Left lung (tissue), 14 donors: ENCODE measurements at places on chromosomes 12 and 14. TPM values are rescaled to one million over a fixed set of nuclear protein-coding genes. Genes with fewer than 3 reads are reported as not detected.

DNA sequence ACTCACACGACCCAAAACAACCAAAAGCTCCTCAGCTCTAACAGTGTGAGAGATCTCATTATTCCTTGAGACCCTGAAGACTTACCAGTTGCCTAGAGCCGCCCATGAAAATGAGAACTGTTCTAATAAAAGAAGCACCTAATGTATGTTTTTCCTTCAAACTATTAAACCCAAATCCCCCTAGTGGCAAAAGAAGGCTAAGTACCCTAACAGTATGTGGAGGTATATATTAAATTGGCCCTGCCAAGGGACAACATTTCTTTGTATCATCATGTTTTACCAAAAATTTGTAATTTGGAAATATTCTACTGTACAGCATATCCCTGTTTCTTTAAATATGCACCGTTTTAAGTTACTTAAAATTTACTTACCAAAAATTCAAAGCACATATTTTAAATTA, 38.0 kb upstream of the PPFIA2 start:
- DNase-seq, result no peak

- DNase-seq, result no peak
Measured at GRCh38 chr14:56138928-56139327, 20.7 kb downstream of the PELI2 start.

DNA sequence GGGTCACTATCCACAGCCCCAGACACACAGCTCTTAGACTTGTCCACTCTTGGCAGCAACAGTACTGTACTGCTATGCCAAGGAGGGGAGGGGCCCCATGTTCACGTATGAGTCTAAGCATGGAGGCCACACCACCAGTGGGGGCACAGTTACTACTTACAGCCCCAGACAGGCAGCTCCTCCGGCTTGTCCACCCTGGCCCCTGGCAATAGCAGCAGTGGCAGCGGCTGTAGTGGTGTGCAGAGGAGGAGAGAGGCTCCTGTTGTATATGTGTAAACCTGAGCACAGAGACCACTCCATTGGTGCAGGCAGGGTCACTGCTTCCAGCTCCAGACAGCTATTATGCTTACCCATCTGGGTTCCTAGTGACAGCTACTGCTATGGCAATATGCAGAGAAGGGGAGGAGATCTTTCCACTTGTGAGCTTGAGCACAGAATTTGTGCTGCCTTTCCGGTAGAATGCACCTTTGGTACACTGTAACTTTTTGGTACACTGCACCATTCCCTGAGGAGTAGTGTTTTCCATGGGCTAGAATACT, 113.2 kb downstream of the RAD51B start:
- DNase-seq, result no peak

DNA sequence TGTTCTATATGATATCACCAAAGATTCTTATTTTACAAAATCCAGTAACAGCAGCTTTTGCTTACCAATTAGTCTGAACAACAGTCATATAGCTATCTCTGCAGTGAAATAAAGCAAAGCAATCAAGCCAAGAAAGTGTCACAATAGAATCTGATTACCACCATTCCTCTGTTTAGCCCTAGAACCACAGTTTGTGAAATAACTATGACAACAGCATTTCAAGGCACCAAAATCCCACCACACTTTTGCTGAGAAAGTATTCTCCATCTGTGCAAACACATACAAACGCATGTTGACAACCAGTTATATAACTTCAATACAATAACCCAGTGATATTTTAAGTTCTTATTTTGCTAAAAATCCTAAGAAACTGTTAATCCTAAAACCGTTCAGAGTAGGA, 7.4 kb downstream of the PPP1R13B start:
- DNase-seq, result no peak

DNA sequence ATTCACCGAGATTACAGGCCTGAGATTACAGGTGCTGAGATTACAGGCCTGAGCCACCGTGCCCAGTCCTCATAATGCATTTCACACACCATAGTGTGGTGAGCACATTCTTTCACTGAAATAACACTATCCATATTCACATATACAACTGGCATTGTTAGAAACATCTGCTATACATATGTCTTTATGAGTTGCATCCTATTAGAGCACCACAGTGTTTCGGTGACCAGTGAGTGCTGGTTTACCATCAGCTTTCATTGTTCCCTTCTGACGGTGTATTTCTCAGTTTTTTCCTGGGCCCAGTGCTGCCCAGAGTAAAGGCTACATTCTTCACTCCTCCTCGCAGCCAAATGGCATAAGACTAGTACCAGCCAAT, 96.2 kb upstream of the FGD4 start:
- no peak for DNase-seq

- no peak for DNase-seq
Measured at GRCh38 chr12:71410844-71411243, 28.8 kb upstream of the LGR5 start.

GRCh38 chr12:20125276-20125798, 243.0 kb upstream of the PDE3A start:
- no peak for DNase-seq

- peak; percentile 71 for DNase-seq
Measured at GRCh38 chr12:111636209-111636945, 37.3 kb upstream of the ATXN2 start.

GRCh38 chr14:81033698-81034240, 78.3 kb downstream of the TSHR start:
- DNase-seq, result no peak

- no peak for DNase-seq
Measured at GRCh38 chr14:102870994-102871831, 51.2 kb upstream of the AMN start.

DNA sequence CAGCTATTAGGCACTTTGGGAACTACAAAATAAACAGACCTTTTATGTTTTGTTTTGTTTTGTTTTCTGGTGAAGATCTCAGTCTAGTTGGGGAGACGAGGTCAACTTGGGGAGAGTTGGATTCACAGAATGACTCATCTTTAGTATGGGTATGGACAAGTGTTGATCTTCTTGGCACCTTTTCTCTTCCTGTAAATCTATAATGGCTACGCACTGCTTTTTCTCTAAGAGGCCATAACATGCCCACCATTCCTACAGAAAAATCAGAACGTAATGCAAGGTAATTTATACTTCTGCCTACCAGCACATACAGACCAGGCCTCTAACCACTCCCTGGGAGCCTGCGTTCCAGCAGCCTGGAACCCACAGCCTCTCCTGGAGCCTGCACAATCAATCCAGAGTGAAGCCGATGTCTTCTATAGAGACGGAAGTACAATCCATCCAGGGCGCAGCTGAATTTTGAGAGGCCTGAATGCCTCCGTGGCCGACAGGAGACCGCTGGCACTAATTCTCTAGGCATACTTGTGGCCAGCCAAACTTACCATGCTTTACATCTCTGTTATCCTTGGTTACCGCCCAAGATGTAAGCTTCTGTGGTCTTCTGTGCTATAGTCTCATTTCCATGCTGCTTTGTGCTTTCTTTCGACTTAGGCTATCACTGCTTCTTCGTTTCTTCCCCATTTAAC, 717 bp downstream of the PPHLN1 start:
- no peak for DNase-seq

DNA sequence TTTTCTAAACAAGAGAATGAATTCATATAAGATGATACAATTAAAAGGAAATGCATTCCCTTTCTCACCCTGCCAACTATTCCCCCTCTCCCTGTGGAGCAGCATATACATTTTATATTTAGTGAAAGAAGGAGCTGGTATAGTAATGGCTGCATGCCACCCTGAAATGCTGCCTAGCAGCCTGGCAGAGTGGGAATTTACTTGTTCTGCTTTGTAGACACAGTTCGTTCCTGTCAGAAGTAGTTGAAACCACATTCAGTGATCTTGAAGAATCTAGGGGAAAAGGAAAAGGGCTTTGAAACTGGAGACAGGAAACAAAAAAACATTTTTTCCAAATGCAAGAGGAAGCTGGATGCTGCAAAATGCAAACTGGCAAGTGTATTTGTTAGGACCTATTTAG, 176.0 kb upstream of the PLEKHA5 start:
- no peak for DNase-seq

DNA sequence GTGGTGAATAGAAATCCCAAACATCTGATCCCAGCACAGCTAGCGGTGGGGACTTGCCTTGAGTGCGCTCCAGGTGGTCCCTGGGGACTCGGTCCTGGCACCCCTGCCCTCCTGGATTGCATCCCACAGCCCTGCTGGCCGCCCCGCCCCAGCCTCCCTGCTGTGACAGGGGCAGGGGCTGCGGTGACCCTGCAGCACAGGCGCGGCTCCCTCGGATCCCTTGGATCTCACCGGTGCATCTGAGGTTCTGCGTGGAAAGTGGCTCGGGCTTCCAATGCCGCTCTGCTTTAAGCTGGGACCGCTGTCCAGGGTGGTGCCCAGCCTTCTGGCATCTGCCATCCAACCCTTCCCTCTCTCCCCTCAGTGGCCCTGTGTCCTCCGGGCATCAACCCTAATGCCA, 16.0 kb downstream of the ANKRD9 start:
- DNase-seq, result no peak

- DNase-seq, result no peak
Measured at GRCh38 chr12:29728030-29728429, 55.7 kb downstream of the TMTC1 start.

- DNase-seq, result no peak
Measured at GRCh38 chr12:68207276-68207675, 18.3 kb downstream of the IL26 start.

DNA sequence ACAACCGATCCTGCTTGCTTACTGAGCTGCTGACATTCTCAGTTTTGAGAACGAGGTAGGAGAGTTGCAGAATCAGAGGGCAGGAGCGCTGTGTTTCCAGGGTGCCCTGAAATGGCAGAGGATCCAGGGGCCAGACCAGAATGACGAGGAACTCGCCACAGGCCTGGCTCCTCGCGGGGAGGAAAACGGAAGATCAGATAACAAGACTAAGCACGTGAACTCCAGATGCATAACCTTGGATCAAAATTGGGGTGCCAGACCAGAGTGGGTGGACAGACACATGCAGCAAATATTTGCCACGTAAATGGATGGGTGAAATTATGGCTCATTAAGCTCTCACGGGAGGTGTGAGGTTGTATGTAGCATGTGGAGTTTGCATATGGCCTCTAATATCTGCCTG, 46.5 kb downstream of the ELK3 start:
- DNase-seq, result no peak

DNA sequence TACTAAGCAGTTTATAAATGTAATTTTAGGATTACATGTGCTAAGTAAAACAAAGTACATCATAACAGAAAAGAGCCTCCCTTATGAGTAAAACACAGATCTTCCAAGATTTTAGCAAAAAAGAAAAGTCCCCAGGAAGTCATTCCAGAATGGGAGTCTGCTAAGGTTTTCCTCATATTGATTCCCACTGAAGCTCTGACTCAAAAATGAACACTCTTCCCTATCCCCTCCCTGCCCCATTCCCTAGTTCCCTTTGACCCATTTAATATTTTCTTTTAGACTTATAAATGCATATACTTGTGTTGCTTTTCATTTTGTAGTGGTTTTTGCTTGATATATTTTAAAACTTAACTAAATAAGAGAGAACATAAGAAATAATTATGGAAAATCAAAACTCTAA, 40.1 kb downstream of the PTGER2 start:
- no peak for DNase-seq

Gene KLRC1
- polyA plus RNA-seq, result 0.40 TPM

Gene WNT5B
- 7.9 TPM for polyA plus RNA-seq

Gene TMEM179
- polyA plus RNA-seq, result 1.2 TPM

Gene MMP19
- polyA plus RNA-seq, result 13.0 TPM

Gene ATP2B1
- 96.1 TPM for polyA plus RNA-seq

Gene RPGRIP1
- polyA plus RNA-seq, result 0.70 TPM

Gene RPS29
- 1,873 TPM for polyA plus RNA-seq

Gene CLEC9A
- polyA plus RNA-seq, result 1.2 TPM

Gene TAS2R9
- polyA plus RNA-seq, result not detected

Gene SELPLG
- polyA plus RNA-seq, result 4.0 TPM

Gene TCP11L2
- polyA plus RNA-seq, result 29.0 TPM
